ENCODE measurements at places on chromosomes 1 and 21.

- DNase-seq, result no peak
These were observed 20.1 kb downstream of the SLAMF1 start for GRCh38 chr1:160626509-160627342.

DNA sequence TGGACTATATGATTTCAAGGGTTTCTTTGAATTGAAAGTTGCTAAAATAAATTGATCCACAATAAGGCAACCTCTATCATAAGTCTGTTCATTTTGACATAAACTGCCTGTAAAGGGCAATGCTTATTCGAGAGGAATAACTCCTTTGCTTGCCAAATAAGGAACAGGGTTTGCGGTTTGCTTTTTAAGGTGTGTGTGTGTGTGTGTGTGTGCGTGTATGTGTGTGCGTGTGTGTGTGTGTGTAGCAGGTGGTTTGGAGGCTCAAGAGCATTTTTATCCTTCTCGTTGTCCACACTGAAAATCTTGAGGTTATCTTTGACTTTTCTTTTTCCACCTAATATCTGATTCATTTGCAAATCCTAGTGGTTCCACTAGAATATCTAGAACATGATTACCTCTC lies 13.1 kb upstream of the NGF start:
- DNase-seq, result no peak

DNA sequence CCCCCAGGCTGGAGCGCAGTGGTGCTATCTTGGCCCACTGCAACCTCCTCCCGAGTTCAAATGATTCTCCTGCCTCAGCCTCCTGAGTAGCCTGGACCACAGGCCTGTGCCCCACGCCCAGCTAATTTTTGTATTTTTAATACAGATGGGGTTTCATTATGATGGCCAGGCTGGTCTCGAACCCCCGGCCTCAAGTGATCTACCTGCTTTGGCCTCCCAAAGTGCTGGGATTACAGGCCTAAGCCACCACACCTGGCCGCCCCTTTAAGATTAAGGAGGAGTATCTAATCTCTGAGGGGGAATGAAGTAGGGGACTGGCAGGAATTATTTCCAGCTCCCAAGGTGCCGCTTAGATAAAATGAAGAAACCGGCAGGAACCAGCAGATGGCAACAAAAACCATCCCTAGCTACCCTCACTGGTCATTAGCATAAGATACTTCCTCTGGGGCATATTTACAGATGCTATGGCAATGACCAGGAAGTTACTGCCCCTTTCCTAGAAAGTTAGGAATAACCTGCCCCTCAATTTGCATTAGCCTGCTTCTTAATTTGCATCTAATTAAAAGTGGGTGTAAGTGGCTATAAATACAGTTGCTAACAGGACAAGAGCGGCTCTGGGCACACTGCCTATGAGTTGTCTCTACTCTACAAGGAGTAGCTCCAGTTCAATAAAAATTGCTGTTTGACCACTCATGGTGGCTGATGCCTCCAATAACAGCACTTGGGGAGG lies 7.1 kb upstream of the NSUN4 start:
- no peak for DNase-seq

DNA sequence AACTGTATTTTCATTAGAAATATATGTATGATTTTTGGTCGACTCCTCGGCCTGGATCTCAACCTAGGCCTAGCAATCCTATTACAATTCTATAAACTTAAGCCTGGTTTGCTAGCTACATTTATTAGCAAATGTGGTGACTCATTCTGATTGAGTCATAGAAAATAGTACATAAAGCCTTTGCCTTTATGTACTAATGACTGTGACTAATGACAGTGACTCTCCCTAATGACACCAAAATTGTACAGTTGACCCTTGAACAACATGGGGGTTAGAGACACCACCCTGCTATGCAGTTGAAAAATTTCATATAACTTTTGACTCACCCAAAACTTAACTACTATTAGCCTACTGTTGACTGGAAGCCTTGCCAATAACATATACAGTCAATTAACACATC lies 78.9 kb downstream of the CLEC20A start:
- DNase-seq, result no peak

DNA sequence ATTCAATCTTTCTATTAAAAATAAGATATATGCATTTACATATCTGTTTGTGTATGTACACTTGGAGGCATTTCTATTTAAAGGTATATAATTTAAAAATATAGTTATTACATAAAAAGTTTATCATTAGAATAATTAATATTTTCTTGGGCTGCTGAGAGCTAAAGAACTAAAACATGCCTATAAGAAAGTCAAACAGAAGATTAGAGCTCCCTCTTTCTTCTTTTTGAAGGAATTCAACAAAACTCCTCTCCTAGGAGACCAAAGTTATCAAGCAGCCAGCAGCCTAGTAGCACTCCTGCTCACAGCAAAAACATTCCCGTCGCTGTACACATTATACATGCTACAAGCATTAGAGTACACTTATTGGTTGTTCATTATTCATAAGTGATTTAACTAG lies 216.4 kb downstream of the VAV3 start:
- no peak for DNase-seq

DNA sequence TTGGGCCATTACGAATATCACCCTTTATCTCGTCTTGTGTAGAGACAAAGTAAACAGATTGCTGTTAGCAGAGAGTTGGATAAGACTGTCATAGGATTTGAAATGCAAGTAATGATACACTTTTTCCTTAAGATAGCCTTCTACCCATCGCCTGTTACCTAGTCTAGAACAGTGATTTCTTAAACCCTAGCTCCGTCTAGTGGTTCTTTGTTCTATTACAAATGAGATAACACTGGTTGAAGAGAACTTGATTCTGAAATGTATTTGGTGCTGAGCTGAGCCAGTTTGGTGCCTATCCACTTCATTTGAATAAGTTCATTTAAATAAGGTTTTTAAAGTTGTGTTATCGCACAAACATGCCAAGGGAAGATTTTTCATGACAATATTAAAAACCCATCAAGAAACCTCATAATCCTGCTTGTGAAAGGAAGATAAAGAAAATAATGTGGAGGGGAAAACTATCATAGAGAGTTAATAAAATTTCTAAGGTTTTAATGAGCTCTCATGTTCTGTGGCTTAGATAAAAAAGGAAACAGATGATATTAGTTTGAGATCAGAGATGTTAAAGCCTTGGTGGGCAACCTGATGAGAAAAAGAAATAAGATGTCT lies 1.5 kb upstream of the KCNH1 start:
- no peak for DNase-seq

DNA sequence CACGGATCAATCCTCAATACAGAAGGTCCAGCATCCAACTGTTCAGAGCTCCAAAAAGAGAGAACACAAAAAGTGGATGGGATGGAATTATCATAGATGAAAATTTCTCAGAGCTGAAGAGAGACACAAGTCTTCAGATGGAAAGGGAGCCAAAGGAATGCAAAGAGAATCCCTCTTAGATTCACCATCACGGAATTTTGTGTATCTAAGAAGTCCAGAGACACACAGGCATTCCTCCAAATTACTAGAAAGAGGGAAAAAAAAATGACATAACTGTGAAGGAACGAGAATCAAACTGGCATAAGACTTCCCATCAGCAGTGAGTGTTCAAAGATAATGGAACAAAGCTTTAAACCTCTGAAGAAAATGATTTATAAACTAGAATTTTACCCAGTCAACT lies 101.2 kb downstream of the ZSCAN20 start:
- DNase-seq, result no peak

- no peak for DNase-seq
These were observed 19.1 kb downstream of the DDAH1 start for GRCh38 chr1:85445906-85446305.

- no peak for DNase-seq
These were observed 33.5 kb upstream of the PIGV start for GRCh38 chr1:26754086-26754874.

- DNase-seq, result no peak
These were observed 51.0 kb upstream of the ERRFI1 start for GRCh38 chr1:8077120-8077573.

GRCh38 chr1:66788231-66788939 lies 12.7 kb downstream of the INSL5 start:
- DNase-seq, result peak; percentile 16

DNA sequence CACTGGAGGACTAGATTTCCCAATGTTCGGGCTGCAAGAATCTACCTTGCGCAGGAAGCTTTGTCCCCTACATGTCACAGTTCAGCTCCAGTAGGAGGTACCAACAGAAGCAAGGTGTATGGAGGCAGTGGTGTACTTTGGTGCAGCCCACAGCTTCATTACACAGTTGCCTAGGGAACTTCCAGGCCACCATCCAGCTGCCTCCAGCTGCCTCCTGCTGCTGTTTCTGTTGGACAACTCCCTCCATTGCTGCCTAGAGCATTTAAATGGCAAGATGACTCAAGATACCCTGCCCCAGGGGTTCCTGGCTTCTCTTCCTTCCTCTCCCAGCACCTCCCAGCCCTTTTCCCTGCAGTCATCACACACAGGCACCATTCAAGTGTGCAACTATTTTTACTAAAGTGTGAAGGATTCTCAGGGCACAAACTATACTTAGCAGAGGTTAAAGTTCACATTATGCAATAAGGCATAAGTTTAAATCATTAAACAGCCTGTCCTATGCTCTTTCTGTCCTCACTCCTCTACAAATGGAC lies 39.0 kb upstream of the ATP1A1 start:
- DNase-seq, result no peak
